Activated CD4-positive, CD25-positive, alpha-beta regulatory T cell (primary cell): ENCODE measurements at places on chromosomes 16 and 17.

DNA sequence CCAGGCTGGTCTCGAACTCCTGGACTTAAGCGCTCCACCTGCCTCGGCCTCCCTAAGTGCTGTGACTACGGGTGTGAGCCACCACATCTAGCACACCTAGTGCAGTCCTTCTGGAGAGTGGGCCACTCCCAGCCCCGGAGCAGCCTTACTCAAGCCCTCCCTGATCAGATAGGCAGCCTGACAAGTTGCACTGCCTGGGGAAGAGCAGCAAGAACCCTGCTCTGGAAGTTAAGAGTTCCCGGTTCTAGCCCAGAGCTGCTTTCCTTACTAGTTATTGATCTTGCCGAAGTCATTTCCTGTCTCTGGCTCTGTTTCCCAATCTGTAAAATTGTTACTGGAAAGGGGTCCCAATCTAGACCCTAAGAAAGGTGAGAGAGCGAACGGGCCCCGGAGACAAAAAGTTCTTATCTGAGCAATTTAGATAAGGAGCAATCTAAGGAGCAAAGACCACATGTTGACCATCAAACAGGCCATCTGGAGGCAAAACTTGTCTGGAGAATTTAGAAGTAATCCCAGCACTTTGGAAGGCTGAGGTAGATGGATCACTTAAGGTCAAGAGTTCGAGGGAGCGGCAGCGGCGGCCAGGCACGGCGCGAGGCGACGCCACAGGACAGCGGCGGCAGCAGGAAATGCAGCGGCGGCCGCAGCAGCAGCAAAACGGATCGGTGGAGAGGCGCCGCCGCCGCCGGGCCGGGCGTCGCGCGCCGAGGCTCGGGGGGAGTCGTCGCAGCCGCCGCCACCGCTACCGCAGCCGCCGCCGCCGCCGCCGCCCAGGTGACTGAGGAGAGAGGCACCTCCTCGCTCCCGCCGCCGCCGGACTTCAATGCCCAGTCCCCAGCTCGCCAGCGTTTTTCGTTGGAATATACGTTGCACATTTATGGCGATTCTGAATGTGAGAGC is 4.3 kb upstream of the NAGLU start:
- DNase-seq, result no peak

DNA sequence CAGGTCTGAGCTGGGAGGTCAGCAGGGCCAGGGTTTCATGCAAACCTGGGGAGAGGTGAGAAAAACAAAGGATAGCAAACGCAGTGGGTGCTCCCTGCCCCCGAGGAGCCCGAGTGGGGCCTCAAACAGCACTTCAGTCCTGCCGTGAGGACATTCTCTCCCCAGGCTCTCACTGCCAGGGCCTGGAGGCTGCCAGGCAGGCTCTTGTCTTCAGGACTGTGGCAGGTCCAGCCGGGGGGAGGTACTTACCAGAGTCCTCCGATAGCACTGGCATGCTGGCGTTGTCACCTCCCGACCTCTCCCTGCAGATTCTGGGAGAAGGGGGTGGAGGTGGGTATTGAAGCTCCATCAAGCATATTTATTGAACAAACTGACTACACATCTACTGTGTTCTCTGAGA is 1.3 kb downstream of the MPP3 start:
- no peak for DNase-seq

DNA sequence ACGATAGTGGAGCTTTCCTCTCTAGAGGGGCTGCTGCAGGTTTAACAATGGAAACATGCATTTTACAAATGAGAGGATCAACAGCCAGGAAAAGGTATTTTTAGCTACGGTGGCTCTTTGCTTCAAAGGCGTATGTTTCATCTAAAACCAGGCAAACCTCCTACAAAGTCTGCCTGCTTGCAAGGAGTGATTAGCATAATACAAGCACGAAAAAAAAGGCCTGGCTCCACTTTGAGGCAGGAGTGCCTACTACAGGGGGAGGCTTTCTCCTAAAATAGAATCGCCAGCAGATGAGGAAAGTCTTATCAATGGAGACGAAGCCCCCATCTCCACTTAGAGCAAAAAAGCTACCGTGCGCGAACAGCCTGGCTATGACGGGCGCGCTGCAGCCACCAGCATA is 27.1 kb upstream of the MTSS2 start:
- DNase-seq, result no peak

DNA sequence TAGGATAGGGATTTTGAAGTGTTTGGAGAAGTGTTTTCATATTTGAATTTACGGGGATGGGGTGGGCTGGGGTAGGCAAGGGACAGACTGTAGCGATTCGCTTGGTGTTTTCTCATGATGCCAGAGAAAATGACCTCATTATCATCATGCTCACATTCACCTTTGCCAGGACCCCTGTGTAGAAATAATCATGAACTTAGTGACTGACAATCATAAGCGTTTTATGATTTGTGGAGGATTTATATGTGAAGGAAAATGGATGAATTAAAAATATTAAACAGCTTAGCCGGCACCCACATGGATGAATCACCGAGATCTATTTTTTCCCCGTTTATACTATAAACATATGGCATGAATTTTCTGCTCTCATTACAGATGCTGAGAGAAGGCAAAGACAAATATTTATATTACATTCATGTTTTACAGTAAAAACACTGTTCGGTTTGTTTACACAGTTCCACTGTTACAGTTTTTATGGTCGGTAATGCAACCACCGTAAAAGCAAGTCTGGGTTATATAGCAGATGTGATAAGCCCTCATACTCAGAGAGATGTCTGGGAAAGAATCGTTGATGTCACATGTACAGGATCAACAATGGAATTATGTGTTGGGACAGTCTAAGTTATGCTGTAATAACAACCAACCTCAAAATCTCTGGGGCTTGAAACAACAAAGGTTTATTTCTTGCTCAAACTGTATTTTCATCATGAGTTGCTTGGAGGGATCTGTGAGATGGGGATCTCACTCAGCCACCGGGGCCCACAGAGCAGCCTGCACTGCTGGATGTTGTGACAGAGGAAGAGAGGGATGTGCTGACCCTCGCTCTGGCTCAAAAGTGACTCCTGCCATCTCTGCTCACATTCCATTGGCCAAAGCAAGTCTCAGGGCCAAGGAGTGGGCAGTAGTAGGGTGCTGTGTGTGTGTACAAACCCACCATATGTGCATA is 85.1 kb downstream of the WWOX start:
- DNase-seq, result no peak

- DNase-seq, result no peak
Measured at GRCh38 chr16:2365397-2366294, 25.1 kb upstream of the ABCA3 start.

DNA sequence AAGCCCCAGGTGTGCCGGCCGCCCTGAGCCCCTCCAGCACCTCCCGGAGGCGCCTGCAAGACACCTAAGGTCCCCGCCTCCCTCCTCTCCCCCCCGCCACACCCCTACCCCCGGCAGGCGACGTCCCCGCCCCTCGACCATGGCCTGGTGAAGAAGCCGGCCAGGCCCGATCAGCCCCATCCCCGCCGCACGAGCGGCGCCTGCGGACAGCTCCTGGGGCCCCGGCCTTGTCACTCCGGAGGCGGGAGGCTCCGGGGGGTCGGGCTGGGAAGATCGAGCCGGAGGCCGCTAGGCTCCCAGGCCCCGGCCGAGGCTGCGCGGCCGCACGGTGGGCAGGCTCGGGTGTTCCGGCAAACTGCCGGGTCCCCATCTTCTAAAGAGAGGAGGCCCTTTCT is 405 bp upstream of the ACE start:
- DNase-seq, result no peak

GRCh38 chr16:20383106-20384029 is 21.2 kb downstream of the PDILT start:
- peak; percentile 1 for DNase-seq

DNA sequence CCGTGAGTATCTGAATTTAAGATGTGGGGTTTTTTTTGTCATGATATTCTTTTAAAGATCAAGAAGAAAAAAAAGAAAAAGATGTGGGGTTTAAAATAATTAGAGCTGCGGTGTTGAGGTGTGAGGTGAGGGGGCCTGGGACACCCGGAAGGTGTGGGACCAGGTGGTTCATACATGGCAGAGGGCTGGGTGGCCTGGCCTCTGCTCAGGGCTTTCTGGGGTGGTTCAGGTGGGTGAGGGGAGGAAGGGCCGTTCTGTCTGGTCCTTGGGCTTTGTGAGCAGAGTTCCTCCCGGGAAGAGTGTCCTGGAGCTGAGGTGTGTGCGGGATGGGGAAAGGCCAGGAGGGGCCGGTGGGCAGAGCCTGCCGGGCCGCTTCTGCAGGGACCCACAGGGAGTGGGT is 5.0 kb downstream of the PRSS27 start:
- no peak for DNase-seq

DNA sequence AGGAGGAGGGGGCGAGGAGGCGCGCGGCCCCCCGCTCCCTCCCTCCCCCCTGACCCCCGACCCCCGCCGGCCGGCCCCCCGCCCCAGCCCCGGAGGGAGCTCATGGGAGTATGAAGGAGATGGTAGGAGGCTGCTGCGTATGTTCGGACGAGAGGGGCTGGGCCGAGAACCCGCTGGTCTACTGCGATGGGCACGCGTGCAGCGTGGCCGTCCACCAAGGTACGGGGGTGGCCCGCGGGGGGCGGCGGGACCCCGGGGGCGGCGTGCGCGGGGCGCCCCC is 390 bp downstream of the MLLT6 start:
- no peak for DNase-seq

GRCh38 chr16:15649727-15650018 is 372 bp upstream of the NDE1 start:
- DNase-seq, result no peak

- DNase-seq, result no peak
Measured at GRCh38 chr16:85635545-85636140, 22.5 kb downstream of the GSE1 start.

DNA sequence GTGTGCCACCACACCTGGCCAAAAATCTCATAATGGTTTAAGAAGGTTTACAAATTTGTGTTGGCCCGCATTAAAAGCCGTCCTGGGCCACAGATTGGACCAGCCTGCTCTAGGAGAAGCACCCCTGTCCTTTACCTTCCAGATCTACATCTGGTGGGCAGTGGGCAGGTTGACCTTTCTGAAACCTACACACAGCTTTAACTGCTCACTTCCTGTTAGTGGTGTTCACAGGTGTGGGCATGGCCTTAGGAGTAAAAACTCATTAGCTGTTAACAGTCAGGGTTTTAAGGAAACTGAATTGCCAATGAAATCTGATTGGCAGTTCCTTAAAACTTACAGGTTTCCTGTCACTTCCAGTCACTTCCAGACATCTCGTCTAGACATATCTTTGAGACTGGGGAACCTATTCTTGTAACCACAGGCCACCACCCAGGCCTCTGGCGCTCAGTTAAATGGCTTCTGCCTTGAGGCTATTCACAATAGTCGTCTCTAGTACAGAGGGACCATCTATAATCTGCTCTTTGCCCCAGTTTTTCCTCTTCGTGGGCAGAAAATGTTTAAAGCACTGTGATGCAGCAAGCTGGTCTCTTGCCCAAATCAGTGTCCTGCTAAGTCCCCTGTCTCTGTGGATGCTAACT is 29.3 kb downstream of the GNGT2 start:
- no peak for DNase-seq

- no peak for DNase-seq
Measured at GRCh38 chr16:3484318-3485096, 10.8 kb downstream of the C16orf90 start.

DNA sequence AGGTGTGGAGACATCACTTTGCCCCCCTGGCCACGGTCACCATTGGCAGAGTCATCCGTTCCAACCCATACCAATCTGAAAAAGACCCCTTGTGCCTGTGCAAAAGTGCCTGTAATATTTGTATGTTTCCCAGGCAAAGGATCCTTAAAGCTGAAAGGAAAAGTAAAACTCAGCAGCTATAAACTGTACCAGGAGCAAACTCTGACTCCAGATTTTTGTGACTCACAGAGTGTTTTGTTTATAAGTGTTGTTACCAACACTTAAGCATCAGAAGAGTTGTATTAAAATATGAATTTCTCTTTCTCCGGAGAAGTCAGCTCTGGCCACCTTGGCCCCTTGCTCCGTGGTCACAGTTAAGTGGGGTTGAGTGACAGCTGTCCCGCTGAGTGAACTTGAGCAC is 75.9 kb downstream of the IRX6 start:
- DNase-seq, result no peak

- no peak for DNase-seq
Measured at GRCh38 chr16:66858740-66859396, 14.7 kb downstream of the CA7 start.

GRCh38 chr17:7383742-7384488 is 3.0 kb downstream of the TNK1 start:
- peak; percentile 44 for DNase-seq
